EL (cell line): ENCODE measurements at places on chromosomes 5 and 9.

DNA sequence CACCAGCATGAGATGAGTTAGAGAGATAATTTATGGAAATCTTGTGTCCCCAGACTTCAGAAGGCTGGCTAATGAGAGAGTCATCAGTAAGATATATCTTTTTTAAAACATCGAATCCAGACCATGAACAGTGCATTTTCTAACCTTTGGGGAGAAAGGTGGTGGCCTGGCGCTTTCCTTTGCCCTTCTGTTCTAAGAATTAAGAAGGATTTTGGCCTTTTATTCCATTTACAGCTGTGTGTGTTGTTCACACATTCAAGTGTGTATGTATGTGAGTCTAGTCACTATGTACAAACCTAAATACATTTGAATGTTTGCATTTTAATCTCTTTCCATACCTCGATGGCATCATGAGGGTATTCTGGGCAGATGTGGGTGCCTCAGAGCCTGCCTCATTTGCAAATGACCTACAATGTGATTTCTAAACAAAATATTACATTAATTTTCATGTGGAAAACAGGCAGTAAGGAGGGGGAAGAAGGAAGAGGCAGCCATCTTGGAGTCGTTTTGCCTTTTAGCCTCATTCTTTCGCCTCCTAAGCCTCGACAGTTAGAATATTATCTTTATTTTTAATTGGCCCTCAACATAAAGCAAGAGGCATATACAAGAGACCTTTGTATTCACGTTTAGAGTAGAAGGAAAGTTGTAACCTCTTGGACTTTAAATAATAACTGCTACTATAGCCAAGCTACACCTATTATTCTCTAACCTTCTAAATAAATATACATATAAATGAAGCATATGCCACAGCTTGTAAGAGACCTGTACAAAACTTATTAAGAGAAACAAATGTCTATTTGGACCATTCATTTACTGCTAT is 125.3 kb upstream of the TMEM161B start:
- no peak for DNase-seq

GRCh38 chr9:97176206-97176605 is 131.3 kb upstream of the CCDC180 start:
- no peak for DNase-seq

- DNase-seq = no peak
Observed at GRCh38 chr5:72351376-72351775, 31.2 kb downstream of the PTCD2 start.

- no peak for DNase-seq
Observed at GRCh38 chr9:94829380-94830070, 103.0 kb downstream of the AOPEP start.

DNA sequence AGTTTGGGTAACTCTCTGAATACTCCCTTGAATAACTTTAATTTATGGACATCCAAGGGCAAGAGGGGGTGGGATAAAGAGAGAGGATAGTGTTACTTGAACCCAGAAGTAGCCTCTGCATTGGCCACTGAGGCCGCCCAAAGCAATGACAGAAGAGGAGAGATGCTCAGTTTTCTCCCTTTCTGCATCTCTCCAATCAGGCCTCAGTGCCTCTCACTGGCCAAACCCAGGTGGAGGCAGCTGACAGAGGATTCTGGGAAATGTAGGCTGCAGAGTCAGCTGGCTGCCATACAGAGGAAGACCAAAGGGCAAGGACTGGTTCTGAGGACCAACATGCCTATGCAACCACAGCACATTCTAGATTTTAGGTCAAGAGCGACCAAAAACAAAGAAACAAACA is 719.4 kb downstream of the MAT2B start:
- no peak for DNase-seq

DNA sequence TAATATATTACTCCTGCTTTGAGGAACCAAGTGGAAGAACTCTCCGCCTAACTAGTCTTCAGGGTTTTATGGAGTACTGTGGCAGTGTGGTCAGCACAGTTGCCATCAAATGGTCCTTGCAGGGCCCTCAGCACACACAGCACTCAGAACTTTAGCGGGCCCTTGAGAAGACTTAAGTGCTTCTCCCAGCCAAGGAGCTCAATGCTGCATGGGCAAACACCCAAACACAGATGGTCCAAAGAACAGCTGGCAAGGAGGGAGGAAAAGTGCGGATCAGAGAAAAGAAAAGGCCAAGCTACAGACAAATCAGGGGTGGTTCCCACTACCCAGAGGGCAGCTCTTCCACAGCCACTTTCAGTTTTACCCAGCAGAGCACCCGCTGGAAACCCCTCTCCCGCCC is 98.6 kb downstream of the SPOCK1 start:
- DNase-seq = no peak

- DNase-seq = peak; percentile 75
Observed at GRCh38 chr9:111161015-111161415, 122.7 kb upstream of the LPAR1 start.

DNA sequence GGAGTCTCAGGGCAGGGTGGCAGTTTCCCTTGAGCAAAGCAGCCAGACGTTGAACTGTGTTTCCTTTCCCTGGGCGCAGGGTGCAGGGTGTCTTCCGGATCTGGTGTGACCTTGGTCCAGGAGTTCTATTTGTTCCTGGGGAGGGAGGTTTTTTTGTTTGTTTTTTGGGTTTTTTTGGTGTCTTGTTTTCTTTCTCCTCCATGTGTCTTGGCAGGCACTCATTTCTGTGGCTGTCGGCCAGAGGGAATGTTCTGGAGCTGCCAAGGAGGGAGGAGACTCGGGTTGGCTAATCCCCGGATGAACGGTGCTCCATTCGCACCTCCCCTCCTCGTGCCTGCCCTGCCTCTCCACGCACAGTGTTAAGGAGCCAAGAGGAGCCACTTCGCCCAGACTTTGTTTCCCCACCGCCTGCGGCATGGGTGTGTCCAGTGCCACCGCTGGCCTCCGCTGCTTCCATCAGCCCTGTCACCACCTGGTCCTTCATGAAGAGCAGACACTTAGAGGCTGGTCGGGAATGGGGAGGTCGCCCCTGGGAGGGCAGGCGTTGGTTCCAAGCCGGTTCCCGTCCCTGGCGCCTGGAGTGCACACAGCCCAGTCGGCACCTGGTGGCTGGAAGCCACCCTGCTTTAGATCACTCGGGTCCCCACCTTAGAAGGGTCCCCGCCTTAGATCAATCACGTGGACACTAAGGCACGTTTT is 3.5 kb upstream of the PHYHD1 start:
- DNase-seq = no peak

DNA sequence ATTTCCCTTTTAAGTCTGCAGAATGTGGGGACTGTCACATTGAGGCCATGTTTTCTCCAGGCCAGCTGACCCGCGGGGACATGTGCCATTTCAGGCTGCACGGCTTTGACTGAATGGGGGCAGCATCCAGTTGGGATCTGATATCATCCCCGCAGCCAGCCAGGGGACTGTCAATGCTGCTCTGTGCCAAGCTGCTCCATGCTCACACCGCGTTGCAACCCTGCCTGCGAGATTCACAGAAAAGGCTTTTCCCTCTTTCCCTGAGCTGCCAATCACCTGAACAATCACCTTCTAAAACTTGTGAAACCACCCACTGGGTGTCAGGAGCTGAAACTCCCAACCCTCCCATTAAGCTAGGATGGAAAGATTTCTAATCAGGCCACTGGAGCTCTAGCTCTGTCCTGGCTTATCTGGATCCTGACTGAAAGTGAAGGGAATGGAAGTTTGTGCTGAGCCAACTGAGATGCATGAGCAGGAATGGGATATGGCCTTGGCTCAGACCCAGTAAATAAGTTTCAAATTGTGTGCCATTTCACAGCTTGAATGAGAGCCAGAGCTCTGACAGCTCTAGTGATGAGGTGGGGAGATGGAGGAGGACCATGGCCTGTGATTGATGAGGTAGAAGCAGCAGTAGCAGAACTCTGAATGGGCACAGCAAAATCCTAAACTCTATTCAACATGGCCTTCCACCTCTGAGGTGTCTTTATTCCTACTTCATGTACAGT is 34.5 kb upstream of the ZNF366 start:
- DNase-seq = no peak

GRCh38 chr9:90698871-90699440 is 56.3 kb upstream of the DIRAS2 start:
- no peak for DNase-seq

GRCh38 chr9:115393976-115394775 is 276.2 kb upstream of the TNC start:
- DNase-seq = peak; percentile 55

DNA sequence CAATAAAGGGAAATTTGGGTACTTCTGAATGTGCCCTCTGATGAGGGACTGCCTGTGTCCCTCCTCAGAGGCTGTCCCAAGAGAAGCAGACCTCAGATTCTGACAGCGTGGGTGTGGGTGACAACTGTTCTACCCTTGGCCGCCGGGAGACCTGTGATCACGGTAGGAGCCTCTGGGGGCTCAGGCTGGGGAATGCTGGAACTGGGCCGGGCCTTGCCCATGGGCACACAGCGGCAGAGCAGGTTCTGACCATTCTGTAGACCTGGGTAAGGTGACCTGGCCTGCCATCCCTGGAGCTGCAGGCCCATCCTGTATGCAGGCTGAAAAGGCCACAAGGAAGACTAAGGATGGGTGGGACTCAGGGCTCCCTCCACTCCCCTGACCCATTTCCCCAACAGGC is 29.5 kb upstream of the GRPEL2 start:
- DNase-seq = no peak

DNA sequence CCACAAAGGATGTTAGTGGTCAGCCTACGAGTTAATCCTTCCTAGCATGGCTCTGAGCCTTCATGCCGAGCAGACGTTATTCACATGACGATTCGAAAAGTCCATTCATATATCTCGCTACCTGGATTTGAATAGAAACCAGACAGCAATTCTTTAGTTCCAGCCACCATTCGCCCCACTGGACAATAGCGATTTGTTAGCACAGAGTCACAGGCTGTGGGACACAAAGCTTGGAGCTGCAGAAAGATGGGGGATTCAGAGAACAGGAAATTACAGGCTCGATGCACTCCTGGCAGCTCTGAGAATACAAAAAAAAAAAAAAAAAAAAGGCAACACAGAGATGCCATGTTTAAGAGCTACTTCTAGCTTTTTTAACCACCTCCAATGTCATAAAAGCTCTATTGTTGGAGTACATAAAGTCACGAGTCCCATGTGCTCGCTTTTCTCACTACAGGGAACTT is 110.7 kb downstream of the NR6A1 start:
- DNase-seq = peak; percentile 63

GRCh38 chr5:54905942-54906537 is 79.4 kb downstream of the ESM1 start:
- peak; percentile 69 for DNase-seq

GRCh38 chr9:132078699-132079356 is 839 bp downstream of the MED27 start:
- peak; percentile 4 for DNase-seq

DNA sequence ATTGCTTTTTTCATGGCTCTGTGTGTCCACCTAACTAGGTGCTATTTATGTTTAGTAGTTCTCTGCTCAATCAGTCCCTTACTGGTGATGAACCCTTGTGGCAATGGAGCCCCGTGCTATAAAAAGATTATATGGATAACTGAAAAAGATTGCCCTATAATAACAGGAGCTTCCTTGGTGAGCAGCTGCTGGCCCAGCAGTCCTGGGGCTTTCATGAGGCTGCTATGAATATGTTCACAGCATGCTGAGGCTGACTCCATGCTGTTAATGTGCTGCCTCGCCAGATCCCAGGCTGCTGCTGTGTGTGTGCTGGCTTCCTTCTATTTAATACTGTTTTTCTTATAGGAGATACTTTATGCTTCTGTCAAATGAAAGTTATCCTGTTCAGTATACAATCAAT is 357.5 kb downstream of the TAF11L14 start:
- DNase-seq = no peak

- peak; percentile 72 for DNase-seq
Observed at GRCh38 chr9:95091601-95092261, 225.8 kb downstream of the FANCC start.

DNA sequence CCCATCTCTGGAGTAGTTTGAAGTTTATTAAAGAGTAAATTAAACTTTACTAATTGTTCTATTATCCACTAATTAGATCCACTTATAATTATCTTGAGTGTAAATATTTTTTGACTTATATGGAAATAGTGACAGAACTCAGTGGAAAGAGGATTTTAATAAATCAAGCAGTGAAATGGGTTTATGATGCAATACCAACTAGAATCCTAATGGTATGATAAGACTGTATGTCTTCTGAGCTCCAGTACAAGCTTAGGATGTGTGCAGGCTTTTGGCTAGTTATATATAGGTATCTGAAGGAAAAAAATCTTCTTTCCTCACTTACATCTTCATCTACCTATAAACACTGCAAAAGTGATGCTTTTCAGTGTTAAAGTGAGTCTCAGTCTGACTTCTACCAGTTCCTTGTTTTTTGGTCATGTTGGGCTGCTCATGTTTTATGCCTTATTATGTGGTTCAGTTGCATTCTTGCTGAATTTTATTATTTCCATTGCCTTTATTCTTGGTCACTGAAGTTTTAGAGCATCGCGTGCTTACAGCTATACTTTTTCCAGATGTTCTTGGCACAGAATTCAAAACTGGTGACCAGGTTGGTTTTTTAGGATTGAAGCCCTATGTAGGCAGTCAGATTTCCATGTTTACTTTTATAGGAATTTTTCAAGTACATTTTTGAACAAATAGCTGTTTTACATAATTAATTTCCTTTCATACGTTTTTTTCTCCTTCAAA is 30.5 kb downstream of the XRCC4 start:
- no peak for DNase-seq

- no peak for DNase-seq
Observed at GRCh38 chr5:59741599-59741998, 151.9 kb downstream of the PDE4D start.

- no peak for DNase-seq
Observed at GRCh38 chr9:76336027-76336426, 58.2 kb downstream of the RFK start.

- no peak for DNase-seq
Observed at GRCh38 chr5:90803876-90804275, 245.3 kb downstream of the ADGRV1 start.

GRCh38 chr9:2032234-2032633 is 17.1 kb downstream of the SMARCA2 start:
- DNase-seq = no peak

DNA sequence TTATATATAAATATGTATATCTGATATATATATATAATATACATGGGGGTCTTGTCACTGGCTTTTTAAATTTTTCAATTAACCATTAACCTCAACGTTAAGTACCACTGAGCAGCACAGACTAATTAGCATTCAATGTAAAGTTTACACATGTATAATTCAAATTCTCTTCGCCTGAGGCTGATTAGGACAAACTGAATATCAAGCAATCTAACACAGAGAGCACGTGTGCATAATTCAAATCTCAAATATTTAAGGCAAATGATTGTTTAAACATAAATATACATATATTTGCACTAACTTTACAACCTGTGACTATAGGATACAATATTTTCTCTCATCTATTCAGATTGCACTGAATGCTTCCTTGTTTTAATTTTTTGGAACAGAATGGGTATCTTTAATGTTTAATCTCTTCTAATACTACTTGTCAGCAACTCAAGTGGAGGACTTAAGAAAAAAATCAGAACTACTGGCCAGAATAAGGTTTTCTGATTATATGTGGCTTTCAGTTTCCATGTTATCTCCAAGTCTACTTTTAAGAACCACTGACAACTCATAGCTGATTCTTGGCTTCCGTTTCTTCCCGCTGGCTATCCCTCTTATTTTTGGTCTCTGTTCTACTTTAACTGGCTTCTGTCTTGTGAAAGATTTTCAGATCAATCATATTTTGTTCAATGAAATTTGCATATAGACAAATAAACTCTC is 204.8 kb downstream of the MLLT3 start:
- DNase-seq = no peak
